Epithelial cell of prostate (primary cell): ENCODE measurements at places on chromosomes 4 and X.
A peak's percentile ranks its signal among the peaks of the same experiment; 100 is the strongest.

DNA sequence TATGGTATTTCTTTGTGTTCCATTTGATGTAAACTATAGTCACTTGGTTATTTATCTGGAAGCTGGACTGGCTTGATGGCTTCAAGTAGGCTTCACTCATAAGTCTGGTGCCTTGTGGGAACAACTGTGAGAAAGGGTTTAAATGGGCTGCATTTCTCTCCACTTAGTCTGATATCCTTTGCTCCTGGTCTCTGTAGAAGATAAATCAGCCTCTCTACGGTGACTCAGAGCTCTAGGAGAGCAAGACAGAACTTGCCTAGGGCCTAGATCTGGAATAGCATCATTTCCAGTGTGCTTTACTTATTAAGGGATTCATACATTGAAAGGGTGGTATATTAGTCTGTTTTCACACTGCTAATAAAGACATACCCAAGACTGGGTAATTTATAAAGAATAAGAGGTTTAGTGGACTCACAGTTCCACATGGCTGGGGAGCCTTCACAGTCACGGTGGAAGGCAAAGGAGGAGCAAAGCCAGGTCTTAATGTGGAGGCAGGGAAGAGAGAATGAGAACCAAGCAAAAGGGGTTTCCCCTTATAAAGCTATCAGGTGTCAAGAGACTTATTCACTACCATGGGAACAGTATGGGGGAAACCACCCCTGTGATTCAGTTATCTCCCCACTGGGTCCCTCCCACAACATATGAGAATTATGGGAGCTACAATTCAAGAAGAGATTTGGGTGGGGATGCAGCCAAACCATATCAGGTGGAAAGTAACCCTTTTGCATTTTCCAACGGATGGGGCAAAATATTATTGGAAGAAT lies 1746.4 kb upstream of the PCDH7 start:
- DNase-seq = peak; percentile 12

GRCh38 chr4:52112411-52112810 lies 61.3 kb downstream of the SPATA18 start:
- no peak for DNase-seq

DNA sequence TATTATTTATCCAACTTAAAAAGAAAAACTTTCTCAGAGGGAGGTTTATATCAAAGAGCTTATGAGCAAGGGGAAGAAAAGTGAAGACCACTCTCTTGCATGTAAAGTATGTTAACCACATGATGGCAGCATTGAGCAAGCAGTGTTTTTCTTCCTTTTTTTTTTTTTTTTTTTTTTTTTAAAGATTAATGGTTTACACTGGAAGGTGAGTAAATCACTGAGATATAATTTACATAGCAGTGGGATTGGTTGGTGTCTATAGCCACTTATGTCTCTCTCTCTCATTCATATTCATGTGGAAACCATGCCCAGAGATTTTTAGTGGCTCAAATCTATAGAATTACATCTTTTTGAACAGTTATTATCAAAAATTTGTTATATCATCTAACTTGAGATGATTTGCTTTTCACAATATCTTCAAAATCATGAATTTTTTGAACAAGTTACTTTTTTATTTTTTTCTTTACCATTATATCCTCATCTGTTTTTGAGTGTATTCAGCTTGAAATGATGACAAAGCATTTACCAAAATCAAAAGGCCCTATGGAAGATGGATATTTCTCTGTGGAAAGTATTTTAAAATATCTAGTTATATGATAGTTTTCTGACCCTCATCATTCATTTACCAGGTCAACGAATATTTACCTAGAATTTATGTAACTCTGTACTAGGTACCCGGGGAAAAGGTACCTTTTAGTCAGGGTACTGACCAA lies 31.6 kb downstream of the MTHFD2L start:
- DNase-seq = peak; percentile 6

- DNase-seq = no peak
Observed at GRCh38 chrX:13898083-13898482, 81.2 kb upstream of the GPM6B start.

DNA sequence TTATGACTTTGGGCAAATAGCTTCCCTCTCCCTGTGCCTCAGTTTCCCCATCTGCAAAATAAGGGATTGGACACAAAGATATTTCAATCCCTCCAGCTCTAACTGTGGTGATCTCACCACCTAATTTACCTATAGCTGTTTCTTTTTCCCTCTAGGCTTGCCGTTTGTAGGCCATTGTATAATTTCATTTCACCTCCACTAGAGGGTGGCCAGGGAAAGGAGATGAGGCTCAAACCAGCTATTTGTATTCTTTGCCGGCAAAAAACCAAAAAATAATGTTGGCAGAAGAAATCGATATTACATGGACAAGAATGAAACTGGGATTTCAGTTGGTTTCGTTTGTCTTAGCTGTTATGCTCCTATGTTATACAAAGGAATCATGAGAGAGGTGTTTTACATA lies 36.1 kb upstream of the DOCK11 start:
- DNase-seq = no peak

DNA sequence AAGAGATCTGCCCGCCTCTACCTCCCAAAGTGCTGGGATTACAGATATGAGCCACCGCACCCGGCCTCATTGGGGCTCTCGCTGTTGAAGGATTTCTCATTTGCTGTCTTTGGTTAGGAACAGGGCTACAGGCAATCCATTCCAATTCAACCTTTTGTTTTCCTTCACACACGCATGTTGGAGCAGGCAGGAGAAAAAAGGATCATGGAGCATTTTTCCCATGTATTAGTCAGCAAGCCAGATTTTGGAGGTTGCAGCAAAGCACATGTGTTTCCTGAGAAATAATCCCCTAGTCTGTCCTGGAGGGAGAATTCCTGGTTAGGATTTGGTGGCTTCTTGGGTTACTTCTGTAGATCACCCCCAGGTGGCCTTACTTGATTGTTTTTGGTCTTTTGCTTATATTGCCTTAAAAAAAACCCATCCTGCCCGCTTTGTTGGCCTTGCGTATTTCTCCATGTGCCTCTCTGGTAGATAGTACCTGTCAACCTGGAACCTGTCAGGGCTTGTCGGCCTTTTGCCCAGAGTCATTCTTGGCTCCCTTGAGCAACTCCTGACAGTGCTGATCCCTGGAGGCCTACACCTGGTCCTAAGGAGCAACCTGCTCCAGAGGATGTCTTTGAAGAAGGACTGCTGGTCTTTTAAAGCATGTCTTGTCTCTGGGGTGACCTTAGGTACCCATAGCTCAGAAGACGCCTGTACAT lies 82.4 kb upstream of the CLCN4 start:
- DNase-seq = peak; percentile 60

DNA sequence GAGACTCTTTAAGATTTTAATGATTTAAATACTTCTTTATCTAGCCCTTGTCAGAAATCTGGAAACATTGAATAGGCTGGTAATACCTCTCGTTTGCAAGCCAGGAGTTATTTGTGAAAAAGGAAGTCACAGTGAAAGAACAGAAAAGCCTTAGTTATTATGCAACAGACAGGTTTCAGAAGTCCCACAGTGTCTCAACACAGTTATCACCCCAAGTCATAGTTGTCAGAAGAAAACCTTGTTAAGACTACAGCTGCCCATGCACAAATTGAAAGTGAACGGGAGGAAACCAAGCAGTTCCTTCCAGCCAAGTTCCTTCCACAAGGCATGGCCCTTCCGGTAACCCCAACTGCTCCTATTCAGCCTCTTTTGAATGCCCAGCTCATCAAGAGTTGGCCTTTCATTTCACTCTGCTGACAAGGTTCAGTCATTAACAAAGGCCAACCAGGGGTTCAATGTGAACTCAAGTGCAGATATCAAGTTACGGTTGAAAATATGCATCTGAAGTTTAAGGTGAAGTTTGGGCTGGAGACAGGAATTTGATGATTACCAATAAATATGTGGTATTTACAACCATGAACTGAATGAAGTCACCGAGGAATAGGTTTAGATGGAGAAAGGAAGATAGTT lies 15.6 kb downstream of the ALPK1 start:
- no peak for DNase-seq

- DNase-seq = no peak
Observed at GRCh38 chr4:30281986-30282385, 438.2 kb upstream of the PCDH7 start.

DNA sequence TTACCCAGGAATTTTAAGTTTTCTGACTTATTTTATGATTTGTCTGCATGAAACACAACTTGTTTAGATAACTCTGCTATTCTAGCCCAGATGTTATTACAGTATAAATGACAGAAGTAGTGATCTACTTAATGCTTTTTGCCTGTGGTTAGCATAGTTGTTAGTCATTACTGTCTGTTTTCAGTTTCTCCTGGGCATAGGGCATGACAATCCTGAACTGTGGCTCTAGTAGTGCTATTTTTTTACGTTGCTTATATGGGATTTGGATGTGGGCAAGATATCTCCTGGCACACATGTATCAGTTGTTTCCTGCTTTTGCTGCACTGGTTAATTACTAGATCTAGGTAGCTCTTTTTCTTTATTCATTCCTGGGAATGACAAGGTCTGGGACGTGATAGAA lies 1005.8 kb downstream of the PCDH18 start:
- no peak for DNase-seq

DNA sequence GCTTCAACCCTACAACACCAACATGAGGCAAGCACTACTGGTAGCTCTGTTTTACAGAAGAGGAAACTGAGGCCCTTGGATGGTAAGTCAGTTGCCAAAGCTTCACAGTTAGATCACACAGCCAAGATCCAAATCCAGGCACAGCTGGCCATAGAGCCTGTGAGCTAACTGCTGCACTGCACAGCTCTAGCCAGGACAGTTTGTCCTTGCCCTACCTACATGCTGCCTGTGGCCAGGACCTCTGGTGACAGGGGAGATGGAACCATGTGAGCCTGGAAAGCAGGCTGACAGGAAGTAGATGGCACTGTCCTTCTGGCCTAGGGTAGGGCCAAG lies 257.8 kb downstream of the FBXW7 start:
- no peak for DNase-seq

GRCh38 chr4:155582971-155583437 lies 83.6 kb upstream of the GUCY1A1 start:
- no peak for DNase-seq

DNA sequence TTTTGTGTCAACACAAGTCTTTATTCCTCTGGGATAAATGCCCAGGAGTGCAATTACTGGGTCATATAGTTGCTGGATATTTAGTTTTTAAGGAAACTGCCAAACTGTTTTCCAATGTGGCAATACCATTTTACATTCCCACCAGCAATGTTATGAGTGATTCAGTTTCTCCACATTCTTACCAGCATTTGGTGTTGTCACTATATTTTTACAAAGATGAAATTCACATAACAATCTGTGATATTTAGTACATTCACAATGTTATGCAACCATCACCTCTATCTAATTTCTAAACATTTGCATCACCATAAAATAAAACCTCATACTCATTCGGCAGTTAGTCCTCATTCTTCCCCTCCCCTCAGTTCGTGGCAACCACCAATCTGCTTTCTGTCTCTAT lies 75.0 kb downstream of the MAMLD1 start:
- no peak for DNase-seq
